ENCODE measurements at places on chromosomes 13 and 19.
A peak's percentile ranks its signal among the peaks of the same experiment; 100 is the strongest.

- no peak for DNase-seq
These were observed 20.4 kb downstream of the MYCBP2 start for GRCh38 chr13:77306458-77306857.

GRCh38 chr13:29532821-29533220, 62.7 kb downstream of the SLC7A1 start:
- no peak for DNase-seq

- no peak for DNase-seq
These were observed 19.6 kb downstream of the CCDC8 start for GRCh38 chr19:46393456-46394401.

DNA sequence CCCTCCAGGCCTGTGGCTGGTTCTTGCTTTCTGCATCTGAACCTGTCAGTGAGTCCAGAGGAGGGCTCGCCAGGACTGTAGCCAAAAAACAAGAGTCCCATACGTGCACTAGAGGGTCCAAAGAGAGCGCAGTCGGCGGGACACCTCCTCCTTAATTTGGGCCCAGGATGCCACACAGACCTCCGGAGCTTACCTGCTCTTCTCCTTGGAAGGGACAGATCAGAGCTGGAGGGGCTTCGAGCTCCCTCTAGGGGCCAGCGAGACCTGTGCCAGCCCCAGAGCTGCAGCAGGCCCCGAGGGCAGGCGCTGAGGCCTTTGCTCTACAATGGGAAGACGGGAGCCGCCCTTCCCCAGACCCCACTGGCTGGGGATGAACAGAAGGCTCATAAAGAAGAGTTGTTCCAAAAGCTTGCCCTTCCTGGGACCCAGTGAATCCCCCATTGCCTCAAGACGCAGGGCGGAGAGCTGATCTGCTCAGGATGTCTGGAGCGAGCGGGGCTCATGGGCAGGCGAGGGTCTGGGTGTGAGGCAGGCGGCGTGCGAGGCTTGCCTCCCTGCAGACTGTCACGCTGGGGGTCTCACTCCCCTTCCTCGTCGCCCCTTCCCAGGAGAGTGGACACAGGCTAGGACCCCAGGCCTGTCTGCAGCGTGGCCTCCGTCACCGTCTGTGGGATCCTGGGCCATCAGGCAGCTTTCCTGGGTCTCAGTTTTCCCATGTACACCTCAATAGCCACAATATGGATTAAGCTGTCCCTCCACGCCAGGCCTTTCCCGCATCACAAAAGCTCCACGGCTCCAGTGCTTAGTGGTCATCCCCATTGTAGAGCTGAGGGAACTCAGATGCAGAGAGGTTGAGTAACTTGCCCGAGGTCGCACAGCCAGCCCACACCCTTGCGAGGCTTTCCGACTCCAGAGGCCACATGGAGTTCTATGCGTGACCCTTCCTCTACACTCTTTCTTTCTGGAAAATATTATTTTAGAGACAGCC, 46.9 kb upstream of the VSTM2B start:
- DNase-seq = no peak

DNA sequence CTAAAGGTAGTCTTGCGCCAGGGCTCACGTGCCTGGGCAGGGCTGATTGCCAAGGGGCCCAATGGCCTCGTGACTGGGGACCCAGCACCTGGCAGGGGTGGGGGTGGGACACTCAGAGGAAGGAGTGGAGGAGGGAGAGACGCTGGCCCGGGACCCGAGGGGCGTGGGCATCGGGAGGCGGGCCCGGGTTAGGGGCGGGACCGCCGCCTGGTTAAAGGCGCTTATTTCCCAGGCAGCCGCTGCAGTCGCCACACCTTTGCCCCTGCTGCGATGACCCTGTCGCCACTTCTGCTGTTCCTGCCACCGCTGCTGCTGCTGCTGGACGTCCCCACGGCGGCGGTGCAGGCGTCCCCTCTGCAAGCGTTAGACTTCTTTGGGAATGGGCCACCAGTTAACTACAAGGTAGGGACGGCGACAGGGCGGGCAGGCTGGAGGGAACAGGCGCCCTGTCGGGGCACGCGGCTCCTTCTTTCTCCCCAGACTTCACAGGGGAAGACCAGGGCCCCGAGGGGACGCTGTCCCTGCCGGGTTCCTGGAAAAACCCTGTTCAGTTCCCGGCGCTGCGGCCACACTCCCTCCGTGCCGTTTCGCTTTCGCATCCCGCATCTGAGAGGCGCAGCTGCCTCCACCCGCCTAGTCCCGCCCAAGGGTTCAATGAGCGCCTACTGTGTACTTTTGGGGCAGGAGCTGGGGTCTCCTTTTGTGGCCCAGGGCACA, at the start of gene IFI30:
IFI30 (plus strand) TSS at position 242 of the 717 bp plus-strand sequence; CDS start at position 271, 29 bp downstream.
- DNase-seq = peak; percentile 81

GRCh38 chr19:6996810-6997209, 24.4 kb downstream of the MBD3L2B start:
- no peak for DNase-seq

DNA sequence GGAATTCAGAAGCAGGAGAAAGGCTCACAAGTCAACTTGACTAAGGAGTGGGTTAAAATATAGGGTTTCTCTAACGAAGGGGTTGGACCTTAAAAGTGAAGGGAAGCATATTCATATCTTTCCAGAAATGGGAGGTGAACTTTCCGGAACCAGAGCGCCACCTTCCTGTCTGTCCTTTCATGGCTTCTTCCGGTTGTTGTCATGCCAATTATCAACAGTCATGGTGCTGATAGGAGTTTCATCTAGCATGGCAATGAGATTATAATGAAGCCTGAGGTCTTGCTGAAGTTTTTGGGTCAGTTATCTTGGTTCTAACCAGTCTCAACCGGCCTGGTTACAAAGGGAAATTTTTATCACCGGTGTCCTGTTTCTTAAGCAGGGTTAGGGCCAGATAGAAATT, 162.9 kb upstream of the NBEA start:
- DNase-seq = no peak

GRCh38 chr13:45950386-45951000, 98.9 kb upstream of the SIAH3 start:
- no peak for DNase-seq

DNA sequence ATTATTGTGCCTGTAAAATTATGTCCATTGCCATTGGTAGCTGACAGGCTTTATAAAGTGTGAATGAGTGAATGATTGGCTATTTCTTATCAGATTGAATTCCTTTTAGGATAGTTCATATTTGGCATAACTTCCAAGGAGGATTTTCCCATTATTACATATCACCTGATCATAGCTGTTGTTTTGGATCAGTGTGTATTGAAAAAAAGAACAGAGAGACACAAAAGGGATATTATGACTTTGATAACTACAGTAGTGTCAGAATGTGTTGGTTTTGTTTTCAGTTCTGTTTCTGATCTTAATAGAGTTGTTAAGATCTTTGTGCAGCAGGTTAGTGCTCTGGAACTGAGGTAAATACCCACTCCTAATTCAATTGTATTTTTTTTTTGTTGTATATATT, 103.8 kb downstream of the LRCH1 start:
- DNase-seq = no peak

- DNase-seq = no peak
These were observed 20.4 kb downstream of the PRR36 start for GRCh38 chr19:7853770-7854128.

GRCh38 chr13:89628567-89628966, 1718.9 kb upstream of the MIR17HG start:
- no peak for DNase-seq

GRCh38 chr13:106529415-106530170, 5.9 kb downstream of the EFNB2 start:
- no peak for DNase-seq

DNA sequence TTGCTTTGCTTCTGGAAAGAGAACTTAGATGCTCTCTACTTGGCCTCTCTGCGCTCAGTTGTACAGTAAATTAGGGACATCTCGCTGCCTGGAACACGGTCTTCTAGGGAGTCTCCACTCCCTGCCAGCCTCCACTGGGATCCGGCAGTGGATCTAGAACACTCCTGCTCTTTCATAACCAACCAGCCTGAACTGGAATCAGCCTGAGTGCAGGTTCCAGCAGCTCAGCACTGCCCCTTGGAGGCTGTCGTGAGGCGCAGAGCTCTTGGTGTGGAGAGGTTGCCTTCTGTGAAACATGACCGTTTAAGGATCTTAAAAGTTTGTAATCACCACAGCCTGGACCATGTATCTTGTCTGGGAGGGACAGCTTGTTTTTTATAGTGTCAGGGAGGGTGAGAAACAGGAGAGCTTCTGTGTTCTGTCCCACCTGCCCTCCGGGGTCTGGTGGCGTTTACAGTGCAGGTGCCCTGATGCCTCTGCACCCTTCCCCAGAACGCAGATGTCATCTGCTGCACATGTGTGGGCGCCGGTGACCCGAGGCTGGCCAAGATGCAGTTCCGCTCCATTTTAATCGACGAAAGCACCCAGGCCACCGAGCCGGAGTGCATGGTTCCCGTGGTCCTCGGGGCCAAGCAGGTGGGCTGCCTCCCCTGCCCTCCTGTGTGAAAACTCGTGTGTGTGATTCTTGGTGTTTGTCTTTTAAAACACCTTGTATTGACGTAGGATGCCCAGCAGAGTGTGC, 24.8 kb downstream of the UPF1 start:
- no peak for DNase-seq

Measured in DMS79 treated with DMSO at 0.1 percent for 48 hours (cell line).